ENCODE measurements at places on chromosomes 16 and 17.

DNA sequence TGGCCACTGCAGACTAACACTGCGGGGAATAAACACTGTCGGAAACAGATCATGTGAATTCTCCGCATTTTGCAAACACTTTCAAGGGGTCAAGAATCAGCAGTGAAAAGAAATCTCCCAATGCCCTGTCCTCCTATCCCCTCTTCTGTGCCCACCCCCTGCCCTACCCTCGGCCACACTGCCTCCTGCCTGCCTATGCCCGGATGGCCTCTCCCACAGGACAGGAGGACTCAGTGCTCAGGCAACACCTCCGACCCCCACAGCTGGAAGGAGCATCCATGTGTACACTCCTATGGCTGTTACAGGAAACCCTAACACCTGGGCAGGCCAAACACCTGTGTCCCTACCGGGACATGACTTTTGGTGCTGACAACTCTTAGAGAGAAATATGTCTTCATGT is 24.5 kb downstream of the FBXO31 start:
- no peak for DNase-seq

DNA sequence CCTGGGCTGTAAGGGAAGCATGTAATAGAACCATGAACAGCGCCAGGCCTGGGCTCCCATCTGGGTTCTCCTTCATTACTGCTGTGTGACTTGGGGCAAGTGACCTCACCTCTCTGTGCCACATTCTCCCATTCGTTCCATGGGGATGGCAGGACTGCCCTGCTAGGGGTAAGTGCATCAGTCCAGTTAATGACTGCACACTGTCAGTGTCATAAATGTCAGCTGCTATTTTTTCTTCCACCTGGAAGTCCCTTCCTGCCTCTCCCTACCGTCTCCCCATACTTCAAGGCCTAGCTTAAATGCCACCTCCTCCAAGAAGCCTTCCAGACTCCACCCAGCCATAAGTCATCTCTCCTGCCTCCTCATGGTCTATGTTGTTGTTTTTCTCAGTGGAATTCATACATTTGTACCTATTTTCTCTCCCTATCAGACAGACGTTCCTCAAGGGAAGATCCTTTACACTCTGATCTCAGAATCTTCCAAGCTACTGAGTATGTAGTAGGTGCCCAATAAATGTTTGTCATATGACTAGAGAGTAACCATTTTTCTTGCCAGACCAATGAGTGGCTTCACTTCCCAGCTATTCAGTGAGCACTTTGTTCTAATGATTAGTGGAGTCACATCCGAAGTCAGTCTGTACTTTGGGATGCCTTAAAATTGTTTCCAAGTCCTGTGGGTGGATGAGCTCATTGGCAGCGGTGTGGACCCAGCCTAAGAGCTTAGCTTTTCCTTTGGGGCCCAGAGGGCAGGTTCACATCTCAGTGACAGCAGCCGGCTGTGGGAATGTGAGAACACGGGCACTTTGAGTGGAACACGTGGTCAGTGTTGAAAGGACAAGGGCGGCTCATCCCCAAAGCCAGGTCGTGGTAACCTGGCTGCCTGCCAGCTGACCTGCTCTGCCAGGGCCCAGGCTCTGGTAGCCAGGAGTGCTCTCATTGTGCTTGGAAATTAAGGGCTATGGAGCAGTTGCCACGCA is 147.5 kb upstream of the GSE1 start:
- peak; percentile 38 for DNase-seq

DNA sequence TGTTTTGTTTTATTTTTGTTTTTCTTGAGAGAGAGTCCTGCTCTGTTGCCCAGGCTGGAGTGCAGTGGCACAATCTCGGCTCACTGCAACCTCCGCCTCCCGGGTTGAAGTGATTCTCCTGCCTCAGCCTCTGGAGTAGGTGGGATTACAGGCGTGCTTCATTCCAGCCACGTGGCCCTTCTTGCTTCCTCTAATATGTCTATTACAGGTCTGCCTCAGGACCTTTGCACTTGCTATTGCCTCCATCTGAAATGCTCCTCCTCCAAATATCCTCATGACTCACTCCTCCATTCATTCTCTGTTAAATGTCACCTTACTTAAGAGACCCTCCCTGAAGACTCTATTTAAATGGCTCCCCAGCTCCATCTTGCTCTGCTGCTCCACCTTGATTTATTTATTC is 39.0 kb downstream of the LYRM9 start:
- DNase-seq, result no peak

DNA sequence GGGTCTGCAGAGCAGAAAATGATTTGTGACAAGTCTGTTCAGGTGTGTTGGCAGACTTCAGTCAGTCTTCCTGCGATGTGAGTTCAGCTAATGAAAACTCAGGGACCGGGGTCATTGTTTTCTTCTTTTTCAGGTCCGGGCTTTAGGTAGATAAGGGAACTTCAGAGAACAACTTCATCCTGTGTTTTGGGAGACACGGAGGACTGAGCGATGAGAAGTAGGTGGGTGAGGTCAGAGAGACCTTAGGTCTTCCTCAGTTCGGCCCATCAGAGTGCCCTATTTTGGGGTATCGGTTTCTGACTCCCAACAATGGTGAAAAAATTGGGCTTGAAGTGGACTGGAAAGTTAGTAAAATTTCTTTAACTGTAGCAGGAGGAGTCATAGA is 88.9 kb upstream of the ATF7IP2 start:
- no peak for DNase-seq

DNA sequence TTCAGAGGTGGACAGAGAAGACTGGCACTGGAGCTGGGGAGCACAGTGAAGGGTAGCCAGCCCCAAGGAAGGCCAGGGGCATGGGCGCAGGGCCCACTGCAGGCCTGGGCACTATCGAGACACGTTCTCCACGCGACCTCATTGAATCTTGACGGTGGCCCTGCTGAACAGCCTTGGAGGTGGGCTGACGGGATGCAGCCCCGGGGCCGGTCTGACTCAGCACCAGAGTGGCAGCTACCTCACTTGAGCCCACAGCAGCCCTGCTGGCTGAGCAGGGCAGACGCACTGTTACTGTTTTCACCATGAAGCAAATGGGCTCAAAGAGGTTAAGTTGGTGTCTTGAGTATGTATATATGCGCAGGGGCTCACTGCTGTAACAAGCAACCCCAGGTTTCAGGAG is 78.8 kb upstream of the FOXF1 start:
- no peak for DNase-seq

GRCh38 chr17:54353789-54354525 is 531.2 kb downstream of the KIF2B start:
- DNase-seq, result no peak

- no peak for DNase-seq
Measured at GRCh38 chr17:73795730-73796129, 151.5 kb upstream of the SDK2 start.

DNA sequence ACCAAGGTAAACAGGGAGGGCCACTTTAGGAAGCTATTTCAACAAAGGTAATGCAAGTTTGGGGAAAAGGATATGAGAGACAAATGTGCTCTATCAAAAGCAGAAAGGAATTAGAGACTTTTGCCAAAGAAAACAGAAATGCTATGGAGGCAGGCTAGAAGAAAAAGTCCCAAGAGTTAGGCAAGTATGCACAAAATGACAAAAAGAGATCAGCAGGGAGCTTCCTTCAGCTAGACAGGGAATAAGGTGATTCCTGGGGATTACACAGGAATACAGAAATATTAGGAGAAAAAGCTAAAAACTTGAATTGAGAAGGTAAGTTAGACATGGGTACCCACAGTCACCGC is 2.4 kb downstream of the FXR2 start:
- no peak for DNase-seq

GRCh38 chr17:63601439-63602371 is 1.0 kb downstream of the TACO1 start:
- DNase-seq, result no peak

DNA sequence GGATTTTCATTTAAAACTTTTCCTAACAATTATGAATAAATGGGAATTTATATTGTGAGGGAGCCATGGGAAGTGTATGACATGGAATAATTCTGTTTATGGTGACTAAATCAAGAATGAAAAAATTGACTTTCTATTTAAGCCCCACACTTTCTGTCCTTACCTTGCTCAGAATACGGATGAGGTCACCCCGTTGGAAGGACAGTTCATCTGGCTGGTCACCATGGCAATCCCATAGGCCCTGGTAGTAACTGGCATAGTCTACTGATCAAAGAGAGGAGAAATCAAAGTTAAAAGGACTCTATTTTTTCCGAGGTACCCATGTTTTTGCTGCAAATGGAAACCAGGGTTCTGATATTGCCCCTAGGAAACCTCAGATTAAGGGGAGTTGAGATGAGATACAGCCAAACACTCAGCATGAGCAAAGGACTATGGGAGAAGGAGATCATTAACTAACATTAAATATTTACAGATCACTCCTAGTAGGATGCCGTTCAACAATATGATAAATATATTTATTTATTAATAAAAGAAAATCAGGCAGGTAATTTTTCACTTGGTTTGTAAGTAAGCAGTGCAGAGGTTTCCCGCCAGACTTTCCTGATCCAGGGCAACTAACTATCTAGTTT is 54.9 kb downstream of the SNX11 start:
- DNase-seq, result no peak

DNA sequence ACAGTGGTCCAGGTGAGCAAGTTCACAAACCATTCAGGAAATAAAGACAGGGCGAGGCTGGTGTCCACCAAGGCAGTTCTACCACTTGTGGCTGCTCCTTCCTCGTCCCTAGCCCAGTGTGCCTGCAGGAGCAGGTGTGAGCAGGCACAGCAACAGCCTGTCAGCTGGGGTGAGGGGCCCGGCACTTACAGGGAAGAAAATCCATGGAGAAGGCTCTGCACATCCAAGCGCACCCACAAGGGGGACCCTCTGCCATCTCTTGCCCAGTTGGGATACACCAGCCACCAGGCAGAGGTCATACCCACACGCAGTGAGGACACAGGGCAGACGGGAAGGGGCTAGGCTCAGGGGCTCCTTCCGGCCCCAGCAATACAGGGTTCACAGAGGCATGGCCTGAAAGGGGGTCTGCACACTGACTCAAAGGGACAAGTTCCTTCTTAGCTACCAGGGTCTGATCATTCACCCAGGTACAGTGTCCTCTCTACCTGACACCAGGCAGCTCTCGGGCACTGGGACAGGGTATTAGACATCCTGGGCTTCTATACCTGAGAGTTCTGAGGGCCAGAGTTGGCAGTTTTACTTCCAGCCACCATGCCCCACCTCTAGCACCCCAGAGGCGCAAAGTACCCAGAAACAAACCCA is 27.0 kb downstream of the CDIP1 start:
- DNase-seq, result peak; percentile 25

- no peak for DNase-seq
Measured at GRCh38 chr17:43033948-43034881, 9.2 kb downstream of the RND2 start.

- DNase-seq, result peak; percentile 42
Measured at GRCh38 chr17:80005360-80006338, 30.0 kb downstream of the TBC1D16 start.

- DNase-seq, result no peak
Measured at GRCh38 chr16:49193596-49193995, 88.0 kb downstream of the CBLN1 start.

- no peak for DNase-seq
Measured at GRCh38 chr17:38608648-38609047, 2.9 kb upstream of the SRCIN1 start.

- no peak for DNase-seq
Measured at GRCh38 chr16:11788914-11789313, 8.1 kb downstream of the ZC3H7A start.

DNA sequence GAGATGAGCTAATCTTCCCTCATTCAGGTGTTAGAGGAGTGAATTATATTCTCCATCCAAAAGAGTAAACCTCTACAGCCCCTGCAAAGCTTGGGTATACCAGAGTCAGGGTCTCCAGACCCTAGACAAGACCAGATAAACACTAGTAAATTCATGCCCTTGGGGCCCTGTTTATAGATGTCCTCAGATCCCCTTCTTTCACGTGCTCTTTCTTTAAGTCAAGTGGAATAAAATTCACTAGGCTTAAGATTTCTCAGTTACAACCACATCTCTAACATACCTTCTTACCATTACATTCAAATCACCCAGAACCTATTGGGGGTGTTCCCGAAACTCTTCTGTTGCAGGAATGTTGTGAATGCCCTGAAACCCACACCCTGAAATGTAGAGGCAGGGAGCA is 2.2 kb upstream of the C17orf58 start:
- DNase-seq, result peak; percentile 10

- no peak for DNase-seq
Measured at GRCh38 chr17:72033334-72033733, 87.5 kb upstream of the SOX9 start.

DNA sequence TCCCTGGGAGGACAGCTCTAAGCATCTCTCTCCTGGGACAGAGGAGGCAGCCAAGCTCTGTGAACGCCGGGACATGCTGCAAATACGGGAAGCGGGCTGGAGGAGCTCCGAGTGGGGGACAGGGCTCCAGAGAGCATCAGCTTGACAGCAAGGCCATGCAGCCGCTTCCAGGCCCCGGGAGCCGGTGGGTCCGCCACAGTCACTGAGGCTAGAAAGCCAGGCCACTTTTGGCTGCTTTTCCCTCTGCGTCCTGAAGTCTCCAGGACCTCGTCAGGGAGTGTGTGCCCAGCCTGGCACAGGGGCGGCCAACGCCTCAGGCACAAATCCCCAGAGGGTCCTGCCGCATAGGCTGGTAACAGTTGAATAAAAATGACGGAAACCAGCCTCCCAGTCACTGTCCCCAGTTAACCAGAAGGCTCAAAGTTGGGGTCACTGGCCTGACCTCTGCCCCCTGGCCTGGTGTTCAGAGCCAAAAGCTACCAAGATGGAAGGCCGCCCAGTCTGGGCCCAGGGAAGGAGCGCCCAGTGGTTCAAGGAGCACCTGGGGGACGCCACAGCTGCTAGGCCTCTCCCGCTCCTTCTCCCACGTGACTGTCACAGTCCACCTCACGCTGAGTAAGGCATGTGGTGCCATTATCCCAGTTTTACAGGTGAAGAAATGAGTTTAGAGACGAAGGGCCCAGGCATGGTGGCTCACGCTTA is 3.2 kb upstream of the TRIM65 start:
- DNase-seq, result no peak

DNA sequence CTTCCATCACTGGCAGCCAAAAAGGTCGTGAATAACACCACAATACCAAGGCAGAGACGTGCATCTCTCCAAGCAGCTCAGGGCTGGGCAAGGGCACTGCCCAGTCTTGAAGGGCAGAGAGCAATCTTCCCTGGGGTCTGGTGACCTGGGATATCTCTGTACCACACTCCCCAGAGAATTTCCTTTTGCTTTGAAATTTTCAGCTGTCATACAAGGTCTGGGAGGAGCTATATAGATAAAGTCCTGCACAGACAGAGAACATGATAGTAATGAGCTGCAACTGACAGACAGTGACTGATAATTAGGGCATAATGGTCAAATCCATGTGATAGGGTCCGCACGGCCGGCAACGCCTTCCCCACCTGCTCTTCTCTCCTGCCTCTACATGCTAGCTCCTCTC is 68.2 kb downstream of the DYNLRB2 start:
- DNase-seq, result no peak

GRCh38 chr17:44759916-44760243 is 1.1 kb downstream of the ADAM11 start:
- DNase-seq, result no peak

- peak; percentile 95 for DNase-seq
Measured at GRCh38 chr16:82657239-82657638, 30.5 kb downstream of the CDH13 start.

GRCh38 chr17:19321481-19322128 is 40.9 kb downstream of the B9D1 start:
- no peak for DNase-seq

GRCh38 chr16:15773968-15774367 is 82.9 kb downstream of the MYH11 start:
- DNase-seq, result no peak

Measured in fibroblast of upper back skin (primary cell).